Nucleus accumbens (tissue), 56 donors: ENCODE measurements at places on chromosomes 11 and 22.

- DNase-seq: no peak
Observed at GRCh38 chr11:44883277-44883676, 67.4 kb downstream of the TP53I11 start.

DNA sequence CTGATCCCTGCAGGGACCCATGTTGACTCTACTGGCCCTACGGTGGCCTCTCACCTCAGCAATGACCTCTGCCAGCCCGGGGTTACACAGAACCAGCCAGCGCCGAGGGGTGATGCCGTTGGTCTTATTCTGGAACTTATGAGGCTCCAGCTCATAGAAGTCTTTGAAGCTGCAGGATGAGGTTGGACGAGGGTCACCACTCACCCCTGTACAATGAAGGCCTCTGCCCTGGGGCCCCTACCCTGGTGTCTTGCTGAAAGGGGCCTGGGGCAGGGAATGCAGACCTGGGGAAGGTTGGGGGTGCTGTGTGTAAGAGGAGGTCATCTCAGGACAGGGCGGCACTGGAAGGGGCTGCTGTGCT lies 6.8 kb downstream of the PYGM start:
- no peak for DNase-seq

DNA sequence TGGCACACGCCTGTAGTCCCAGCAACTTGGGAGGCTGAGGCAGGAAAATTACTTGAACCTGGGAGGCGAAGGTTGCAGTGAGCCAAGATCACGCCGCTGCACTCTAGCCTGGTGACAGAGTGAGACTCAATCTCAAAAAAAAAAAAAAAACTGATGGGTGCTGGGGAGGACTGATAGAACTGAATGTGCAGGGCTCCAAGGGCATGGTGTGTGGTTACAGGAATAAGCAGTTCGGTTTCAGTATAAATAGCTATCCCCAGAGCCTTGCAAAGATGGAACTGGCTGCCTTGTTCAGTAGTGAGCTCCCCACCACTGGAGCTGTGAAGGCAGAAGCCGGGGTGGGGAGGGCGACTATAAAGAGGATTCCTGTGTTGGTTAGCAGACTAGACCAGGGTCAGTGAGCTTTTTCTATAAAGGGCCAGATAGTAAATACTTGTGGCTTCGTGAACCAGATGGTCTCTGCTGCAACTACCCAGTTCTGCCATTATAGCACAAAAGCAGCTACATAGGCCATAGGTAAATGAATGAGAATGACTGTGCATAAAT lies 5.9 kb downstream of the TOM1 start:
- no peak for DNase-seq

- DNase-seq: no peak
Observed at GRCh38 chr11:18429332-18429731, 17.2 kb downstream of the LDHC start.

GRCh38 chr22:35678836-35679235 lies 30.6 kb downstream of the APOL6 start:
- no peak for DNase-seq
